ENCODE measurements at places on chromosomes 3 and 15.

GRCh38 chr3:151477591-151478334 is 16.9 kb upstream of the IGSF10 start:
- no peak for DNase-seq

- no peak for DNase-seq
These were observed 40.4 kb downstream of the LIPC start for GRCh38 chr15:58472221-58472620.

DNA sequence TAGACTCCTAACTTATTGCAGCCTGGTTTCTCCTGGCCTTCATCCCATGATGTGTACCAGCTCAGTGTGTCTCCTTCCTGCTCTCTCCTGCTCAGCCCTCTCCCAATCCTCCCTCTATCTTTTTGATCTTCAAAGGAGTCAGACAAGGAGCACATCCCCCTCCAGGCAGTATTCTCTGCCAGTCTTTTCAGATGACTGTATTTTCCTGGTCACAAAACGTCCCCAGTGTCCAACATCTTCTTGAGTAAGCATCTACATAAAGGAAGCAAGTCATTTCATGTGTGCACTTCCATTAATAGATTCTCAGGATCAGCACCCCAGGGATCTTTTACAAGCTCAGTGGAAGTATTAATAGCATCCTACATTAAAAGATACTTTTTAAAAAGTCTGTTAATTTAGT is 148.9 kb upstream of the THBS1 start:
- no peak for DNase-seq

GRCh38 chr15:61798631-61799030 is 261.6 kb downstream of the VPS13C start:
- DNase-seq = no peak

GRCh38 chr15:49379996-49380395 is 43.0 kb upstream of the FGF7 start:
- DNase-seq = no peak

GRCh38 chr3:181358562-181358961 is 353.2 kb upstream of the SOX2 start:
- no peak for DNase-seq

DNA sequence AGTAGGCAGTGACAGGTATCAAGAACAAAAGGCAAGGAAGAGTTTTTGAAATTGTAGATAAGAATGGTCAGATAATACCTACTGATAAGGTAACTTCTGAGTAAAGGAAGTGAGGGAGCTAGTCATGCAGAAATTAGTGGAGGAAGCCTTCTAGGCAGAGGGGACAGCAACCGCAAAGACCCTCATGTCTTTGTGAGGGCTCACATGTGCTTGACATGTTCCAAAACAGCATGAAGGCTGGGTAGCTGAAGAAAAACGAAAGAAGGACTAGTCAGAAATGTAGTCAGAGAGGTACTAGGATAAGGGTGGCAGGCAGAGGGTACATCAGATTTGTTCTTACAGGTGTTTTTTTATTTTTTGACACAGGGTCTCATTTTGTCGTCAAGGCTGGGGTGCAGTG is 5.3 kb downstream of the SIN3A start:
- DNase-seq = no peak

DNA sequence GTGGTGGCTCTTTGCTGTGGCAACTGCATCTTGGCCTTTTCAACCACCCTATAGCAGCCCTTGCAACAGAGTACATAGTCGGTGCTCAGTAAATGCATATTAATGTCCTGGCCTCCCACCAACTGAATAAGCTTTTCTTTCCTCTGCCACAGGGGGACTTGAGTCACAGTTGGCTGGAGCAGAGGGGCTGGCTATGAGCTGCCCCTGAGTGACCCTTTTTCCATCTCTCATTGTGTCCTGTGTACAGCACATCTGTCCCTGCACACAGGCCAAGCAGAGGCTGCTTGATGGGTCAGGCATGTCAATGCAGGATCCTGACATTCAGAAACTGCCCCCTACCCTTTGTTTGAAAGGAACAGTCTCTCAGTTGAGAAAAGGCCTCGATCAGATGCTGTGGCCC is 22.4 kb downstream of the SPSB4 start:
- no peak for DNase-seq

GRCh38 chr3:38006031-38006430 is 15.4 kb downstream of the VILL start:
- no peak for DNase-seq

DNA sequence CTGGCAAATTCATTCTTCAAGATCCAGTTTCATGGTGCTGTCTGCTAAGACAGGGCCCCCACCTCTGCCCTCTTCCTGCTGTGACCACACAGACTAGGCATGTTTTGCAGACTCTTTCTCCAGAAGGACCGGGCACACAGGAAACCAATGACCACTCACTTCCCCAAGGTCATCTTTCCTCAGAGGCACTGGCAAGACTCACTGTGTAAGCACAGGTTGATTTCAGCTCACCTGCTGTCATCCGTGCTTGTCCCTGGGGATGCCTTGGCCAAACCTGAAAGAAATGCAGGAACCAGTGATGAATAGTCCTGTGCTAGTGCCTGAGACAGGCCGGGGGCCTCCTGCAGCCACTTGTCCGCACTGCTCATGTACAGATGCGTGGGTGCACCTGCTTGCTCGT is 33.5 kb downstream of the ALS2CL start:
- DNase-seq = no peak

Measured in NCI-H1417 treated with DMSO at 0.1 percent for 48 hours (cell line).